ENCODE measurements at places on chromosomes 7 and 10.
A peak's percentile ranks its signal among the peaks of the same experiment; 100 is the strongest.

- ATAC-seq, result no peak
Observed at GRCh38 chr10:6640433-6641040, 60.5 kb upstream of the PRKCQ start.

- no peak for ATAC-seq
Observed at GRCh38 chr7:30902466-30902865, 9.2 kb upstream of the AQP1 start.

DNA sequence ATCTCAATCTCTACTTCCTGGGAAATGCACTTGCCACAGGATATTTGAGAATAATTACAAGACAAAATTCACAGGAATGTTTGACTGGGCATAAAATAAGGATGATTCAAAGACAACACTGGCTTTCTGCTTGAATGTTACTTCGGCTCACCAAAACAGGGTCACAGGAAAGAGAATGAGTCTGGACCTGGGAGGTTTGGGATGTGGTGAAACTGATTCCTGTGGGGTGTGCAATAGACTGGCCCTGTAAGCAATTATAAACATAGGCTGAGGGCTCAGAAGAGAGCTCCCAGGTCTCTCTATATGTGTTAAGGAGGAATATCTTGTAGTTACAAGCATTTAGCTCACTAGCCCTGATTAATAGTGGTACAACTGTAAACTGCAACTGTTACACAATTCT is 613.9 kb upstream of the CELF2 start:
- ATAC-seq, result no peak

GRCh38 chr10:70441161-70441894 is at the start of gene NODAL:
TSS of gene NODAL (minus strand) at chr10:70441681. CDS start at chr10:70441667, 14 bp downstream.
- ATAC-seq, result peak; percentile 30

- ATAC-seq, result peak; percentile 90
Observed at GRCh38 chr10:63236113-63236935, 103.2 kb downstream of the NRBF2 start.

DNA sequence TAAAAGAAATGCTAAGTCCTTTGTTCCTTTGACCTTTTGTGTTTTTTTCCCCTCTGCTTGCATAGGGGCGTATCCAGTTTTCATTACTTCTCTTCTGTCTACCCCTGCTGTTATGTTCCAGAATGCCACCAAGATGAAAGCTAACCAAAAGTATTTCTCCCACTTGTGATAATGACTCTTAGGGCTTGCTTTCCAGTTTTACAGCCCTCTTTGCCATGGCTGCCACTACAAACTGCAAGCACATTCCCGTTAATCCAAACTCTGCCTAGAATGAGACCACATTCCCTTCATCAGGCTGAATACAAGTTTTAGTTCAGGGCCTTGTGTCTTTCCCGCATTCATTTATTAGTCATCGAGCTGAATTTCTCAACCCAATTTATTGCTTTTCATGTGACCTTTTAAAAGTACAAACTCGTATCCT is 23.6 kb upstream of the CD36 start:
- ATAC-seq, result no peak

- no peak for ATAC-seq
Observed at GRCh38 chr10:32104622-32105509, 48.6 kb upstream of the KIF5B start.

DNA sequence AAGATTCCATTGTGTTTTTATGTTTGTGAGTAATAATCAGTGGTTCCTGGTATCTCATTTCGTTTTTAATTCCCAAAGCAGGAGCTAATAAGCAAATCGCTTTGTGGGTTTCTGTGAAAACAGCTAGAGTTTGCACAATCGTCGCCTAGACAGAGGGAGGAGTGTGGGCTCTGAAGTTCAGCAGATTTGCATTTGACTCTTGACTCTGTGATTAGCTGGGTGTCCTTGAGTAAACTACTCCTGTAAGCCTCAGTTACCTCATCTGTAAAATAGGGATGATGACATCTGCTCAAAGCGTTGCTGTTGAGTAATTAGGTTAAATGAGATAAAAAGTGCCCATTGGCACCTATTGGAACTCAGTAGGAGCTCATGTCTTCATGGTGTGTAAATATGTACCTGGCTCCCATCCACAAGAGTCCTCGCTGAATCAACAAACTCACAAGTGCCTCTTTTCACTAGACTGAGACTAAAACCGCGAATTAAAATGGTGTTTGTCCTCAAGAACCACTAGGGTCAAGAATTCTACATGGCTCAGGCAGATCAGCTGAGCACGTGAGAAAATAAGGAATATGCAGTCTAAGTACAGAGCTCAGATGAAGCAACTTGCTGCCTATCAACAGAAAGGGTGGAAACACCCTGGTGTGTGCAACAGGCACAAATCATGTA is 385.8 kb upstream of the C7orf33 start:
- ATAC-seq, result no peak

DNA sequence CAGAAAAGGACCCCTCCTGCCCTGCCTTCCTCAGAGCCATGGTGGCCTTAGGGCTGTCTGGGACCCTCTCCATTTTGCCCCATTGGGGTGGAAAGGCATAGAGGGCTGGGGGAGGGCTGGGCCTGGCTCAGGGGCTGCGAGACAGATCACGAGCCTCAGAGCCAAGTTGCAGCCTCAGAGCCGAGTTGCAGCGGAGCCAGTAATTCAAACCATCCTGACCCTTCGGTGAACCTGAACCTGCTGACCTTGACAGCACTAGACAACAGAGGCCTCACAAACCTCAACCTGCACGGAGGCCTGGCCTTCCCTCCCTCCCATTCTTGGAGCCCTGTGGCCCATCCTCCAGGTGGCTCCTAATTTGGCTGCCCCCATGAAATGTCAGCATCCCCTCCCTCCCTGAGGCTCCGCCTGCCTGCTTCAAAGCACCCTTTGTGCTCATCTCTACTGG is 45.4 kb downstream of the PAX2 start:
- ATAC-seq, result no peak

DNA sequence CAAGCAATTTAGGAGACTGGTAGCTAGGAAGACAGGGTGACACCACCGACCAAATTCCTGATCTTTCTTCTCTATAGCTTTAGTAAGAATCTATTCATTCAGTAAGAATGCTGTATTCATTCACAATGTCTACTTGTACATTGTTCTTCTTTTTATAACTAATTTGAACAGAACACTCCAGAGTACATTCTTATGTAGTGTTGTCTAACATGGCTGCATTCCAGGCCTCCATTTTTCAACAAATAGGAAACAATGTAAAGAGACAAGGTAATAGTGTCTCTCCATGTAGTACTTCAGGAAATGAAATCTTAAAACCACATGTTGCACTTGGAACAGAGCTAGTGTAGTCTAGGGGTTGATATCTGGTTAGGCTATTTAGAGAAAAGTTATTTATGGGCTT is 1.8 kb downstream of the VCL start:
- ATAC-seq, result no peak

- ATAC-seq, result no peak
Observed at GRCh38 chr7:112437072-112437471, 13.2 kb upstream of the IFRD1 start.

Data from esophagus mucosa (tissue), 1 donor.